HFFc6 (cell line): ENCODE measurements at places on chromosomes 7 and 10.

- no peak for DNase-seq
These were observed 220.0 kb downstream of the KIF20B start for GRCh38 chr10:89921403-89921802.

- peak; percentile 73 for DNase-seq
These were observed 556.5 kb upstream of the LRRN3 start for GRCh38 chr7:110534241-110534931.

DNA sequence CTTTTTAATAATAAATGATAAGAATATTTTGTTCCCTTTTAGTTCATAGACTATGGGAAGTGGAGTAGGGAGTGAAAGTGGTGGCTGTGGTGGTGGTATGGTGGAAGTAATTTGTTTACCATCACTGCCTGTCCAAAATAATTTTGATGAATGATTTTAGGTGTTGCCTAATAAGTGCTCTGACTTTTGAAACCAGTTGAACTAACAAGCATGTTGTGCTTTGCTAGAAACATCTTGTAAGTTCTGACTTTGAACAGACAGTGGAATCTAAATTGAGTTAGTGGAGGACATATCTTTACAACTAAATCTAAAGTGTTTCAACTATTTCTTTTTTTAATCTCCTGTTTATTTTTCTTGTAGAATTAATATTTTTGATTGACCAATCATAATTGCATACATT is 49.7 kb downstream of the ZEB1 start:
- no peak for DNase-seq

DNA sequence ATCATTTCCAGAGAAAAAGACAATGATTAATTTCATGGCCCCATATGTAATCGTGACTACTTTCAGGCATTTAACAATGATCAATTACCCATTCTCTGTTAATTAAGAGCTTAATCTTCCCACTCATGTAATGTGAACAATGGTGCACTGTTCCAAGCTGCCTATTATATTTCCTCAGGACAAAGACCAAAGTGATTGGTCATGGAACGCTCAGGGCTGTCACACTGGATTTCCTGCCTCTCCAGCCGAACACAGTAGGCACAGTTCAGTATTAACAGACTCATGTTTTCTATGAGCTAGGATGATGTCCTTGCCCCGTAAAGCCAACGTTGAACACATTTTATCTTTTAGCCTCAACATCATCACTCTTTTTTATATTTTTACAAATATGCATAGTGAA is 142.7 kb upstream of the FZD8 start:
- DNase-seq, result no peak

GRCh38 chr10:75647675-75648074 is 216.3 kb downstream of the LRMDA start:
- no peak for DNase-seq

- peak; percentile 35 for DNase-seq
These were observed 372 bp upstream of the TMEM130 start for GRCh38 chr7:98870121-98870651.

DNA sequence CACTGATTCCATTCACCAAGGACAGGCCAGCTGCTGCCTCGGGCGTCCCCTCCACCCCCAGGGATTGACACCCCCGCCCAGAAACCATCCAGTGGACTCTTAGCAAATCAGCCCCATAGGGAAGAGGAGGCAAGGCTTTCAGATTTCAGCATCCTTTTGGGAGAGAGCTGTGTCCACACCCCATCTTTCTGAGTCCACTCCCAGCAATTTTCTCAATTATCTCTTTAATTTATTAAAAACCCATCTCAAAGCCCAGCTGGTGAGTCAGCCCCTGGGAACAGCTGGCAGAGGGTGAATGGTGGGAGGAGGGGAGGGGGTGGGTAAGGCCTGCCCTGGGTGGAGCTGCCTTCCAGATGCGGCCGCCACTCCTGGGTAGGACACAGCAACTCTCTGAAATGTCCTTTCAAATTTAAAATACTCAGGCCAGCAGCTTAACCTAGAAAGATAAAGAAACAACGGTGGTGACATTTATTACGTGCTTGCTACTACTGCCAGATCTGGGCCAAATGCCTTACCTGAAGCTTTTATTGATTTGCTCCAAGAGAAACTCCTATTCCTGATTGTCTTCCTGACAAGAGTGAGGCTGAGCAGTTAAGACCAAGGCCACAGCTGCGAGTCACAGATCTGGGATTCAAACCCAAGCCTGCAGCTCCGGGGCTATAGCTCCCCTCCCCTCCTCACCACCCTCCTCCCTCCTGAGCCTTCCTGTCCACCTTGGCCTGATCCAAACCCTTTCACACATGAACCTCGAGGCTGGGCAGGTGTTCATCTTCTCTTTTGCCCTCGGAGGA is 120.4 kb downstream of the RGS10 start:
- DNase-seq, result no peak

DNA sequence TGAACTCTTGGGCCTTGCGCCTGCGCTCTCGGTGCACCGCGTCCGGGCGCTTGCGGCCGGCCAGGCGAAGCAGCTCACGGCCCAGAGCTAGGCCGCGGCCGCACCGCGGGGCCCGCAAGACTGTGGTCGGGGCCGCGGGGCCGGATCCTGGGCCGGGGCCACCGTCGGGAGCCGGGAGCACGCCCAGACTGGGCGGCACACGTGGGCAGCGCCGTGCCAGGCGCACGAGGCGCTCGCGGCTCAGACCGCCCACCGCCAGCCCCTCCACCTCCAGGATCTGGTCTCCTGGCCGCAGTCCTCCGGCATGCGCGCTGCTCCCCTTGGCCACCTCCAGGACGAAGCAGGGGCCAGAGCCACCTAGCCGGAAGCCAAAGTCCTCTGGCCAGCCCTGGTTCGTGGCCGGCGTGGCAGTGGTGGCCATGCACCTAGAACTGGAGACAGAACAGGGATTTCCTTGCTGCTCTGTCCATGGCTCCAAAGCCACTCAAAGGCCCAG is at the start of gene GRID2IP:
Gene GRID2IP (minus strand): TSS at position 446 of the 496 bp plus-strand sequence. CDS start 25 bp downstream, at position 421.
- DNase-seq, result no peak

- DNase-seq, result no peak
These were observed 83.9 kb downstream of the PARD3 start for GRCh38 chr10:34731213-34731612.

GRCh38 chr10:78199759-78200158 is 166.1 kb downstream of the RPS24 start:
- no peak for DNase-seq

DNA sequence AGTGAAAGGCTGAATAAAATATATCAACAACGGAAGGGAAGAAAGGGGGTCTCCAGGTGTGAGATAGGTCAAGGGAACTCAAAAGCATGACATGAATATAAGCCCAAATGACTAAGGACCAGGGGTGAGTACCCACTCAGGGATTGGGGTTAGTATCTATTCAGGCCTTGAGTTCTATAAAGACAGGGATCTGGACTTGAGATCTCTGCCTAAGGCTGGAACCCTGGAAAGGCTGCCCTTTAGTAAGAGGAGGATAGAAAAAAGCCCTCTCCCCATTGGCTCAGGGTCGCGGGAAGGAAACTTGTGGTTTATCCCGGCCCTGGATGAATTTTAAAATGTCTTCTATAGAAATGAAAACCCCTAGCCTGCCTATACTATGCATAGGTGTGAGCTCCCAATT is 2.4 kb upstream of the ITPRIP start:
- no peak for DNase-seq

DNA sequence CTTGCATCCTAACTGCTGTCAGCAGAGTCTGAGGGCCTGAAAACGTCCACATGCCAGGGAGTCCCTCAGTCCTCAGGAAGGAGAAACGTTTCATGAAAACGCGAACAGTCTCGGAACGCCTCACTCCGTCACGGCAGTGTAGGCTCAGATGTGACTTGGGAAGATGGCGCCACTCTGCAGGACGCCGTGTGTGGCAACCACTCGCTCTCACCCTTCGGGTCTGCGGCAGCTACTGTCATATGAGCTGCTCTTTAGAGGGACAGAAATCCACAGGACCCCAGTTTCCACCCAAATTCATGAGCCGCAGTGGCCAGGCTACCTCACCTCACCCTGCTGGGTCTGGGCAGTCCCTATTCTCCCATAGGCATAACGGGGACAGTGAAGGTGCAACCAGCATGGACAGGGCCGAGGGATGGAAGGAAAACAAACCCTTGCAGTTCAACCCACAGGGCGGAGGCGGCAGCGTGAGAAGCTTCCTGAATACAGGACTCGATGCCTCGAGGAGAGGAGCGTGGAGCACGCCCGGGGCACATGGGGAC is 438.3 kb downstream of the DNAJB6 start:
- DNase-seq, result no peak

GRCh38 chr7:111473449-111474198 is 88.7 kb downstream of the IMMP2L start:
- DNase-seq, result no peak

- DNase-seq, result peak; percentile 31
These were observed 643.1 kb upstream of the SEMA3D start for GRCh38 chr7:85829817-85830432.

DNA sequence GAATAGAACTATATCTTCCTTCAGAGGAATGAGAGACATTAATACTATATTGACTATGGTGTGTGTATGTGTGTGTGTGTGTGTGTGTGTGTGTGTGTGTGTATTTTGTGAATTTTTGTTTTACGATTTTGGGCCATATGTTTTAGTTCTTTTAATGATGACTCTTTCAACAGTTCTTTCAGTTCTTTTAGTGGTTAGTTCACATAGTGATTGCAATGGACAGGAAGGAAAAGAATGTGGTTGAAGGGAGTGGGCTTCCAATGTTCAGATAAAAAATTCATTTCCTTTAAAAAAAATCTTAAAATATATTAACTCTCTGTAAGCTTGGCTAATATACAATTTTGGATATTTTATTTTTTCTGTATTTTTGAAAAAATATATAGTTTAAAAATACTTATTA is 315.7 kb upstream of the DGKB start:
- no peak for DNase-seq

DNA sequence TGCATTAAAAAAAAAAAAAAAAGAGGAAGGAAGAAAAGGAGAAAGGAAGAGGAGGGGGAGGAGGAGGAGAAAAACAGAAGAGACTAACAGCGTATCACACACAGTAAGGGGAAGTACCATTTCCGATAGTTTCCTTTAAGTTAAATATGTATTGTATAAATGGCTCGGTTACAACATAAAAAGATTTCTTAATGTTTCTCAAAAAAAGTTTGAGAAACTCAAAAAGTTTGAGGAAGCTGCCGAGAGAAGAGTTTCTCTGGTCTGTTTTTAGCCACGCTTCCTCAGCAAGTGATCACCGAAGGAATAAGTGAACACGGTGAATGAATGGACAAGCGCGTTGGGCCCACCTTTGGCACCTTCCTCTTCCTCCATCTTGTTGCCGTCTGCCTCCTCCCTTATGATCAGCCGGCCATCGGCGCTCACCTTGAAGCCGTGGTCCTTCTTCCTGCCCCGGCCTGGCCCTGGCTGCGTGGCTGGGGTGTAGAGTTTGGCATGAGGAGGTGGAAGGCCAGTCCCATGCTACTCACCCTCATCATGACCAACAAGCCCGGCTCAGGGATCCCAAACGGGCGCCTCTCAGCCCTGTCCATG is 31.3 kb upstream of the FRAT2 start:
- DNase-seq, result no peak

DNA sequence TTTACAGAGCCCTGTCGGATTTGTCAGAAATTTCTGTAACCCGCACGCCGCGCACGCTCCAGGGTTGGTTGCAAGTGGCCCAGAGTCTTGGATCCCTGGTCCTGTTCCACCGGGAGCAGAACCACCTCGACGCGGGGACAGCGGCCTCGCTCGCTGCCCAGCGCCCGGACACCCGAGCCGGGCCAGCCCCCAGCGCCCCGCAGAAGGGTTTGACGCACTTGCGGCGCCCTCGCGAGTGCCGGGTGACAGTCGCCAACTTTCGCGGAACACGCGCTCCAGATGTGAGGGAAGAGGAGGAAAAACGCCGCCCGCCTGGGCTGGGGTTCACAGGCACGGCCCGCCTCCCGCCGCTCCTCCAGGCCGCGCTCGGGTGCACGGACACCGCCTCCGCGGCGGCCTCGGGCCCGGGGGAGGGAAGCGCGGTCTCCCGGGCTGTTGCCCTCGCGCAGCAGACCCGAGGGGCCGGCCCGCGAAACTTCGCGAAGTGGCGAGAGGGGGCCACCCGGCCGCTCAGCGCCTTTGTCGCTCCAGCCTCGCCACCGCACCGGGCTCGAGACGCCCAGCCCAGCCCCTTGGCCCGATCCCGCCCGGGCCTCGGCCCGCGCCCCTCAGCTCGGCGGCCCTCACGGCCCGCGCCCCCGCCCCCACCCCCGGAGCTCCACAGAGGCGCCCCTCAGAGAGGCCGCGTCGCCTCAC is 514 bp downstream of the RNF216 start:
- DNase-seq, result peak; percentile 20

GRCh38 chr7:125465527-125465926 is 535.9 kb upstream of the POT1 start:
- no peak for DNase-seq

GRCh38 chr7:42076870-42077269 is 160.1 kb downstream of the GLI3 start:
- DNase-seq, result no peak

GRCh38 chr10:100909501-100910263 is 3.1 kb upstream of the SLF2 start:
- no peak for DNase-seq

DNA sequence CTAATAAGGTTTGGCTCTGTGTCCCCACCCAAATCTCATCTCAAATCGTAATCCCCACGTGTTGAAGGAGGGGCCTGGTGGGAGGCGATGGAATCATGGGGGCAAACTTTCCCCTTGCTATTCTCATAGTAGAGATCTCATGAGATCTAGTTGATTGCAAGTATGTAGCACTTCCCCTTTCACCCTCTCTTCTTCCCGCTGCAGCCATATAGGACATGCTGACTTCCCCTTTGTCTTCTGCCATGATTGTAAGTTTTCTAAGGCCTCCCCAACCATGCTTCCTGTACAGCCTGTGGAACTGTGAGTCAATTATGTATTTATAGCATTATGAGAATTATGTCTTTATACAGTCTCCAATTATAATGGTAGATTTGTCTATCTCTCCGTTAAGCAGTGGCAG is 594.5 kb downstream of the ACTR3B start:
- DNase-seq, result no peak

DNA sequence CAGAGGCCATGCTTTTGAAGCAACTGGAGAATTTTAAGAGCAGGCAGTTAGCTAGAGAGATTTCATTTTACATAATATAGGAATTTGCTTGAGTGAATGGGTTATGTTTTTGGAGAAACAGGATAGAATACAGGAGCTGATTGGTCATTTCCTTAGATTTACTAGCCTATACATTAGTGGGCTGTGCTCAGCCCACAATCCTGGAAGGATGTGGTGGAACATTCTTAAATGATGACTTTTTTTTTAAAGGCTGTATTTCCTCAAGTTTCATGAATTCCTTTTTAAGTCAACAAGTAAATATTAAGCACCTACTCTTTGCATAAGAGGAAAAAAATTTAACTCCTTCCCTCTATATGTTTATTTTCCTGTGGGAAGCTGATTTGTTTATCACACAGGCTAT is 314.4 kb upstream of the BMPER start:
- peak; percentile 30 for DNase-seq

GRCh38 chr10:100747456-100748230 is 2.3 kb downstream of the PAX2 start:
- DNase-seq, result no peak
